ENCODE measurements at places on chromosomes 13 and 19.

GRCh38 chr19:12793290-12794195, 2.3 kb downstream of the JUNB start:
- peak; percentile 94 for DNase-seq

- DNase-seq: peak; percentile 20
These were observed 3.3 kb downstream of the PCDH17 start for GRCh38 chr13:57634839-57635165.

GRCh38 chr19:11705474-11705873, 33.3 kb downstream of the ZNF823 start:
- no peak for DNase-seq

DNA sequence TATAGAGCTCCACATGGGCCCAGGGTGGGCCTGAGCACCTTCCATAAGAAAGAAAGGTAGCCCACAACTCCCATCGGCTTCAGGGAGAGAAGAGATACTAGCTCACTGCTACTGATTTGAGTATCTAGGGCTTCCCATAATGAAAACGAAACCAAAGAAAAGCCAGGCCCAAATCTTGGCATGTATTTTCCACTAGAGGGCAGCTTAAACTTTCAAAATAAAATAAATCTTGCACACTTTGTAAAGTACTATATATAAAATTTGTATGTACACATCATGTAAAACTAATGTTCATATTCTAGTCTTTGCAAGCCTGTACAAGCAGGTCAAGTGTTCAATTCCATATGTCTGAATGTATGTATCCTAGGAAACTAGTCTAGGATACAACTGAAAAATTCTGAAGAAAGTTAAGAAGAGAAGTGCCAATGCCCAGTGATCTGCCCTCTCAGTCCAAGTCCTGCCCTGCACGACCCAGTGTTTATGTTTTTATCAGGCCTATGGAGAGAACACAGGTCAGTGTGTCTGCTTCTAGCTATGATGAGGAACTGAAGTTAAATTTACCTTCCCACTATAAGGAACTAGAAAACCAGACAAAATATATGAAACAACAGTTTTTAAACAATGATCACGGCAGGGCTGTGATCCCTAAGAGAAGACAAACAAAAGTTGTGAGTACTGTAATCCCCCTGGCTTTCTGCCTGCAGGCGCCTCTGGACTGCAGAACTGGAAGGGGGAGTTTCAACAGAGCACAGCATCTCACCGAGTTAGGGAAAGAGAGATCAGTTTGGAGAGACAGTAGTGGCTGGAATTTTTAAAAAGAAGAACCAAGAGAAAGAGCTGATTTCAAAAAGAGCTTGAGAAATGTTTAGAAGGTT, 475.7 kb downstream of the UQCRFS1 start:
- no peak for DNase-seq
